Stimulated activated CD4-positive, alpha-beta T cell treated with anti-CD3 and anti-CD28 coated beads, Interleukin-4, amount 100 ng/mL, for 4 hours (primary cell): ENCODE measurements at places on chromosomes 5 and 9.

- no peak for DNase-seq
Measured at GRCh38 chr5:152474961-152475360, 69.9 kb upstream of the NMUR2 start.

DNA sequence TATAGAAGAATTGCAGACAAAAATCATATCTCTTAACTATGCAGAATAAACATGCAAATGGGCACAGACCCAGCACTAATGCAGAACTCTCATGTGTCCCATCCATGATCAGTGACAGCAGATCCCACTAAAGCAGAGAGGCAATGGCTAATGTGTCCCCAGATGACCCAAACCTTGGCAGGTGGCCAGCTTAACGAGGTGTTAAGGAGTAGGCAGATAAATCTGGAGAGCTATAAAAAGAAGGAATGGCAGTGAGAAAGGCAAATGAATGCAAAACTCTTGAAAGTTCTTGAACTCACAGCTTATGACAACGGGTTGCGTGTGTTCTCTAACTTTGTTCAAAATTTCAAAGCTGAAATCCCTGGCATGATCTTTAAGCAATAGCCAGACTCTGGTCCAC is 265.4 kb downstream of the RASEF start:
- DNase-seq = no peak

DNA sequence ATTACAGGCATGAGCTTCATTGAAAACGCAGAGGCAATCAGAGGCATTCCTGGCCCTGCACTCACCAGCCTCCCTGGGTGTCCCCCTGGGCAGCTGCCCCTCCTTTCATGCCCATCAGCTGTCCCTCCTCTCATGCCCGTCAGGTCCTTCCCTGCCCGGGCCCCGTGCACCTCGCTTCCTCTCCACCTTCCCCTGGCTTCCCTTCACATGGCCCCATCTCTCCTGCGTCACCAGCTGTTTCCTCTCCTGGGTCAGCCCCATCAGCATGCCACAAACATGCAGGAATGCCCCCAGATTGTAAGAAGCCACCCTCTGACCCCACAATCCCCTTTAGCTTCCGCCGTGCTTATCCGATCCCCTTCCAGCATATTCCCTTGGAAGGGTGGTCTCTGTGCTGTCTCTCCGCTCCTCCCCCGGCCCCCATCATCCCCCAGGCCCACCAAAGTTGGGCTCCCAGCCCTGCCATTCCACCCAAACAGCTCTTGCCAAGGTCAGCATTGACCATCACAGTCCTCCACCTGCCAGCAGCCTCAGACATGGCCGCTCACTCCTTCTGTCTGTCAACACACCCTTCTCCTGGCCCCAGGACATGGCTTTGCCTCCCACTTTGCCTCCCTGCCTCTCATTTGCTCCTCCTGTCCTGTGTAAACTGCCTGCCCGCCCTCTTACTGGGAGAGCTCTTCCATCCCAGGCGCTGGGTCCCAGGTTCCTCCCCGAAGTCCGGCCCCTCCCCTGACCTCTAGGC is 98.6 kb upstream of the IER5L start:
- DNase-seq = no peak

GRCh38 chr5:178385496-178385890 is 152.9 kb upstream of the PHYKPL start:
- no peak for DNase-seq

- no peak for DNase-seq
Measured at GRCh38 chr9:109101810-109102209, 17.9 kb downstream of the TMEM245 start.

GRCh38 chr9:108620767-108621166 is 235.0 kb downstream of the ACTL7B start:
- no peak for DNase-seq

- no peak for DNase-seq
Measured at GRCh38 chr5:74422671-74423070, 217.9 kb downstream of the ENC1 start.

DNA sequence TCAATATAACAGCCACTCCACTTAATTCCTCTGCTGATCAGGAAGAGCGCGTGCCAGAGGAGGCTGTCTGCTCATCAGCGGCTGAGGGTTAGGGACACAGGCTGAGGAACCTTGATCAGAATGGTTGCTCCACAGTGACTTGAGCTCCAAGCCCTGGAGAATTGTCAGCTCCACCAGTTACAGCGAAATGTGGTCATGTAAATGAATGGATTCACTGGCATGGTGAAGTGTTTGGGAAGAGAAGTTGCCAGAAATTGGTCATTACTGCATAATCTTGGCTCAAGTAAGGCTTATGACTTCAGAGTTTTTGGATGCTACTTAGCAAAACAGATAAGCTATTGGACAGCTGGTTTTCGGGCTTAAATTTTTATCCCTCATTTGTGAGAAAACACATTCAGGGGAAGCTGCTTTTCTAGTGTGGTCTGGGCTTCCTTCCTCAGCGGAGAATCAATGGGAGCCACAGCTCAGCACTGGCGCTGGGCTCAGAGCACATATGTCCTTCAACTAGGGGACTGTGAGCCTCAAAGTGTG is 65.0 kb downstream of the PRRT1B start:
- no peak for DNase-seq

DNA sequence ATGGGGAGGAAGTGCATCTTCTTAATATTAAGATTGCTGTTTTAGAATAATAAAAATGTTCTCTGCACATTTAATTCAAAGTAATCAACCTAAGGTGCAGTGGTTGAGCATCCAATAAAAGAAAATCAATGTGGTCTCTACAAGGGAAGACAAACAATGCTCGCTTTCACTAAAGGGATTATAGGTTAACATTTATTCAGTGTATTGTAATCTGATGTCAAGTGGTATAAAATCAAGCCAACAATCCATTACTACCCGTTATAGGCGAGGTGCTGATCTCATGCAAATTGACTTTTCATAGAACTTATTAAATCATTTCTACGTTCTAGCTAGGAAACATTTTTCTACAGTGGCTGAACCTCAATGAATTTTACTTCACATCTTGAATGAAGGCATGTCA is 773.9 kb downstream of the NR2F1-AS1 start:
- no peak for DNase-seq

- no peak for DNase-seq
Measured at GRCh38 chr9:23220957-23221356, 605.1 kb downstream of the ELAVL2 start.

DNA sequence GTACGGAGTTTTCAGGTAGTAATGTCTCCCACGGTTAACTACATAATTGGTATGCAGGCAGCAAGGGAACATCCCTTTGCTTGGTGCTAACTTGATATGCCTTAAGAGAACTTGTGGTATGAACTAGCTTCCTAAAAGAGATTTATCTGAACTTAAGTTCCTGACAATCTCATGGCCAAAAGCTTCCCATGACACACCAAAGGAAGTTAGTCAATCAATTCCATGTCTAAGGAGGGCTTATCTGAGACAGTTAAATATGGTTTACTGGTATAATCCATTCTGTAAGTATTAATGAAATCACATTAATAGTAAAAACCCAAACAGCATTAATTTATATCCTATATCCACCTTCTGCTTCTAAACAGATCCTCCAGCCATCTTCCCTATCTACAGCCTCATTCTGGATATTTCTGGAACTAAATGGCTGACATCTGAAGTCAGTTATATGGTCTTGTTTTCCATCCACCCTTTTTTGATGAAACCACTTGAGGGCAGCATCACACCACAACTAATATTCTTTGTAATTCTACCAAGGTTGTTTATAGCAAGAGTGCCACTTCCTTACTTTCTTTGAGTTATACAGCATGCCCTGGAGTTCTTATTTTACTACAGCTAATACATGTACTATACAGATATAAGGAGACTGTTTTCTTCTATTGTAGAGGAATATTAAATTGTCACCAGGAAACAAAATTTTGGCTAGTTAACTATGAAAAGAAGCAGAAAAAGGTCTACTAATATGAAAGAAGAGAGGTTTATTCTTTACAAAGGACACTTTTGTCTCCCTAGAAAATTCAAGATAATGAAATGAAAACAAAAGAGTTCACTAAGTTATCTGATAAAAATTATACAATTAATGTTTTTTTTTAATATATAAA is 34.7 kb downstream of the SHOC1 start:
- peak; percentile 32 for DNase-seq

- DNase-seq = no peak
Measured at GRCh38 chr5:6273749-6274148, 104.6 kb downstream of the MED10 start.

GRCh38 chr5:127572930-127573329 is 55.5 kb downstream of the PRRC1 start:
- DNase-seq = no peak

DNA sequence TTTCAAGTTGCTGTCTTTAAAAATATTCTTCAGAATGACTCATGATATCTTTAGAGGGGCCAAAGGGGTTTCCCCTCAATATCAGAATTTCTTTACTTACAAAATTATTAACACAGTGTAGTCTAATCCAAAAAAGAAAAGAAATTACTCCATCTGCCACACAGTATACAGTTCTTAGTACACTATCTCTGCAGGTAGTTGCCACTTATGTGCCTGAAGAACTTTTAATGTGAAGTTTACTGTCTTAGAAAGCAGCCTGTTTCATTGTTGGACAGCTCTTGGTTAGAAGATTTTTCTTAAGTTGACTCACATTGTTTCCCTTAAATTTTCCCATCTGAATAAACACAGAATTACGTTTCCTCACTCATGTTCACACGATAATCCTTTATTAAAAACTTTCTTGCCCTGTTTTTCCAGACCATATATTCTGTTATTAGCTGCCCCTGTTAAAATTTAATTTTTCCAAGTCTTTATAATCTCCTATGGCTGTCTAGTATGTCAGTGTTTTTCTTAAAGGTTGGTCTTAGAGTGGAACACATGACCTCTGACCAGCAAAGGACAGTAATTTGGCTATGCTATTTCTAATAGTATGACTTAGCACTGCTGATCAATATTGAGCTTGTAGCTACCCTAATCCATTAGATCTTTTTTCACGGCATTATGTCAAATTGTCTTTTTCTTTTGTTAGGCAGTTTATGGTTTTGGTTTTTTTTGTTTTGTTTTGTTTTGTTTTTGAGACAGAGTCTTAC is 21.8 kb upstream of the FKTN start:
- no peak for DNase-seq

GRCh38 chr9:78782858-78783257 is 485.9 kb downstream of the PSAT1 start:
- no peak for DNase-seq

DNA sequence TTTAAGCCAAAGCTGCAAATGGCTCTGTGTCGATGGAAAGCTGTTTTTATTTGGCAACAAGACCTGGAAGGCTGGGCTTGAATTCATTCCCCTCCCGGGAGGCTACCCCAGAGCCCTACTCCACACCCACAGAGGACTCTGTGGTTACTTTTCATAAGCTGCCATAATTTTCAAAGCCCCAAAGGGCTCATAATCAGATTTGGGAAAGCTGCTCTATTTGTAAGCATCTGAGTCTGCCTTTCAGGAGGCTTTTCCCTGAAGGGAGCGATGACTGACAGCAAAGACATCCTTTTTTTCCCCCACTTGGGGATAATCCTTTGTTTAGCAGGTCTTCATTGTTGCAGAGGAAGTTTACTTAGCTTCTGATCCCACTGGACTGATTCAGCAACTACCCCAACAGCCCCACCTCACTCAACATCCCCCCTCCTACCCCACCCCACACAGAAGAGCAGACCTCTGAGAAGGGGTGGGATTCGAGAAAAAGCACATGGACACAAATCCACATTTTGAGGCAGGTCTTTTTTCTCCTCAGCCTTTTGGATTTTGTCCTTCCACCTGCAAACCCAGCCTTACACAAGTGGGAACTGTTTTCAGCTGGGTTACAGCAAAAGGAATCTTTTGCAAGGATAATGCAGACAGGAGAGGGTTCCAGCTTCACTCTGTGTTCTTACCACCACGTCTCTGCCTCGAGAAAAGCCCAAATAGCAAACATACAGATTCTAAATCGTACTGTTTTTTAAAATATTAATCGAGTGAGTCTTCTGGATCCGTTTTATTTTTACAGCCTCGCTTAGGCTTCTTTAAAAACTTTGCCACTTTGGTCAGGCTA is 244.4 kb upstream of the TUT7 start:
- no peak for DNase-seq

DNA sequence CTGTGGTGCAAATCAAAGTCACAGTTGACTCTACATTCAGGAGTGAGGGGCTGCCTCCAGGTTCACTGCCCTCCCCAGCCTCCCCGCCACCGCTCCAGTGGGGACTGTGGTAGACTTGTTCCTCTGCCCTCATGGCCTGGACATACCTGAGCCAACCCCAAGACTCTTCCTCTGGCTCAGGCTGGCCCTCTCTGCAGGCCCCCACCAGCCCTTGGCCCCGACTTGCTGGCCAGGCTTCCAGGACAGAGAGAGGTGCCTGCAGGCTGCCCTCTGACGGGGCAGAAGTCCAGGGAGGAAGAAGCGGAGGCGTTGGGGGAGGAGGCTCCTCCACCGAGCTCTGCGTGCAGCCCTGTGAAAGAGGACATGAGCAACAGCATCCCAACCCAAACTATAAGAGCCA is 2.8 kb upstream of the SARDH start:
- DNase-seq = no peak

DNA sequence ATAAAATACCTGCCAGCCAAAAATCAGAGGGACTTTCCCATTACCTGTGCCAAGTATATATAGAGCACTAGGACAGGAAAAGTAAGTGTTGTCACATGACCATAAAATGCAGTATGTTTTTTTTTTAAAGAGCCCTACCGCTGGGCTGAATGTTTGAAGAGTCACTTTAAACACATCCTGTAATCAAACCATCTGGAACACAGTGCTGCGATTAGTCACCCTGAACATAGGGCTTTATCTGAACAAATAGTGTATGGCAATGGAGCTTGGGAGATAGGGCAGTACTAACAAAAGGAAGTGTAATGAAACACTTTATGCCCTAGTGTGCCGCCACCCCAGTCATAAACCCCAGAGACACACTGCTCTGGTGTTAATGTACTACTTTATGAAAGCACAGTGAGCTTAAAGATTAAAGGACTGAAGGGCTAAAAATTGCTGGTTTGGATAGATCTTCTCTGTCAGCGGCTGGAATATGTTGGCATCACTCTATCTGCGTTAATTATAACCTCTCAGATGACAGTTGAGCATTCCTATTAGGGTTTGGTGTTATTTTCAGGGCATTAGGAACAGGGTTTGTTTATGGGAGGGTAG is 90.4 kb downstream of the ZNF608 start:
- DNase-seq = no peak

GRCh38 chr5:133257977-133258376 is 206.2 kb downstream of the HSPA4 start:
- no peak for DNase-seq

DNA sequence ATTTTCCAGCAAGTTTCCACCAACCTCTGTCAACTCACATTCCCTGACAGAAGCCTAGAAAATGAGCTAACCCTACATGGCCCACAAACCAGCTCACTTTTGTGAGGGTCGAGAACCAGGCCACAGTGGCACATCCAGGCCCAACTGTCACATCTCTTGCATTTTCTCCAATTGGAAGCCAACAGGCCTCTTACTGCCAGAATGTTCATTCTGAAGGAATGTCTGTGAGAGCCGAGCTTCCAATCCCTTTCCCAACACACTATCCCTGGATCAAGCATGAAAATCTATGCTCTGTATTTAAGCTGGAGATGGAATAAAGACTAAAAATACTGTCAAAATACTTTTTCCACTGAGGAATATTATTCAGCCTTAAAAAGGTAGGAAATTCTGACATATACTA is 20.0 kb downstream of the MARCHF3 start:
- DNase-seq = no peak
